ENCODE measurements at places on chromosomes 2 and 18.
A peak's percentile ranks its signal among the peaks of the same experiment; 100 is the strongest.

GRCh38 chr2:130799295-130799694 lies 37.4 kb upstream of the ARHGEF4 start:
- no peak for DNase-seq

- peak; percentile 10 for DNase-seq
Measured at GRCh38 chr2:228417526-228417925, 236.0 kb upstream of the SPHKAP start.

GRCh38 chr2:170322140-170322766 lies 144.3 kb downstream of the MYO3B start:
- no peak for DNase-seq

DNA sequence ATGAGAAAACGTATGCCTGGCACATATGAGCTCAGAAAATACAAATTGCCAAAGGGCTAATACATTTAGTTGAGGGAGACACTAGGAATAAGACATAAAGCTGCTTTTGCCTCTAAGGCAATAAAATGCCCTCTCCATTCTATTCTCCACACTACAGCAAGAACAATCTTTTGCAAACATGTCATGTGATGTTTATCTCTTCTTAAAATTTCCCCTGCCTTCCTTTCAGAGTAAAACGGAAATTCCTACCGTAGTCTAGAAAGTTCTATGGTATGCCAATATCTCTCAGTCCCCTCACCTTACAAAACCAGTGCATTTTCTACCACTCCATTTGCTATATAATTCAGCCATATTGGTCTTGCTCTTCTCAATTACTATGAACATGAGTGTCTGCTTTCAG lies 33.1 kb downstream of the C18orf54 start:
- no peak for DNase-seq

- peak; percentile 39 for DNase-seq
Measured at GRCh38 chr2:68086166-68086565, 23.4 kb upstream of the C1D start.

DNA sequence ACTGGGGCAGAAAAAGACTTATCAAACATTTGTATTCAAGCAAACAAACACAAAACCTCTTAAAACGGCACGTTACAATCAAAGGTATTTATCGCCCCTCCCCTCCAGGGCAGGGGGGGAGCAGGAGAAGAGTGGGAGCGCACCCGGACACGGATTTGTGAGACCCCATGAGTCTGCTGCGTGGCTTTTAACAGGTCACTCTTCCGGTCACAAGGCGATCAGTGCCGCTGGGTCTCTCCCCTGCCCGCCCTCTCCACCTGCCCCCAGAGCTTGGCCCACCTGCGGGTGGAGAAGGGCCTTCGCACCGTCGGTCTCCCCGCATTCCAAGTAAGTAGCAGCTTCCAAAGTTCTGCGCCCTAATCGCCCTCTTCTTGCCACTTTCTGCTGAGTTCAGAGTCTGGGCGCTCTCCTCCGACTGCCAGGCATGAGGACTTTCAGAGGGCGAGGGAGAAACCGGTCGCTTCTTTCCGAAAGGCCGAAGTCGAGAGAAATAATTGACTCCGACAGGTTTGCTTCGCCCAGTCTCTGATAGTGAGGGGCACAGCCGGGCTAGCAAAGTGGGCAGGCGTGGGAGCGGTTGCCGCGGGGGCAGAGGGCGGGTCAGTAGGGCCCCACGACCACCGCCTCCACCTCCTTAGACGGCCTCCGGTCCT lies 800 bp downstream of the RPRM start:
- no peak for DNase-seq

- DNase-seq = no peak
Measured at GRCh38 chr2:168521053-168521741, 65.1 kb downstream of the CERS6 start.

Measured in RPMI8226 (cell line).